ENCODE measurements at places on chromosomes 5 and 9.

- DNase-seq: no peak
Observed at GRCh38 chr9:133769511-133770075, 31.4 kb upstream of the SARDH start.

- DNase-seq: no peak
Observed at GRCh38 chr9:86645303-86645702, 291.1 kb upstream of the TUT7 start.

DNA sequence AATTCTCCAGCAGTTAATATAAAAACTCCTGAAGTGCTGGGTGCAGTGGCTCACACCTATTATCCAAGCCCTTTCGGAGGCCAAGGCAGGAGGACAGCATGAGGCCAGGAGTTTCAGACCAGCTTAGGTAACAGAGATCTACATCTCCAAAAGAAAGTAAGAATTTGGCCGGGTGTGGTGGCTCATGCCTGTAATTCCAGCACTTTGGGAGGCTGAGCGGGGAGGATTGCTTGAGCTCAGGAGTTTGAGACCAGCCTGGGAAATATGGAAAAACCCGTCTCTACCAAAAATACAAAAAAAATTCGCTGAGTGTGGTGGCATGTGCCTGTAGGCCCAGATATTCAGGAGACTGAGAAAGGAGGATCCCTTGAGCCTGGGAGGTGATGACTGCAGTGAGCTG is 6.7 kb upstream of the GPBP1 start:
- no peak for DNase-seq

GRCh38 chr9:38082446-38083287 is 13.6 kb upstream of the SHB start:
- no peak for DNase-seq

DNA sequence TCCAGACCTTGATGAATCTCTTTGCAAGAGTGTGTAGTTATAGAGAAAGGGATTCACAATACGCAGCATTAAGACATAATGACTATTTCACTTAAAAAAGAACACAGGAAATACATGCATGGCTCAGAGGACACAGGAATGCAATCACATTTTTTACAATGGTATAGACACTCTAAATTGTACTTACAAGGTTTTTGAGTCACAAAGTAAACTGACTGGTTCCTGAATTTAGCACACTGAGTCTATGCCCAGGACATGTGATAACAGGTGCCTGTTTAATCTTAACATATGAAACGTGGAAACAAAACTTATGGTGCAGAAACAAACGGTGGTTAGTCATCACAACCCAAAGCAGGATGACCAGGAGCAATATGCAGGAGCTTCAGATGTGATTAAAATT is 6.7 kb downstream of the EPB41L4A start:
- DNase-seq: no peak

DNA sequence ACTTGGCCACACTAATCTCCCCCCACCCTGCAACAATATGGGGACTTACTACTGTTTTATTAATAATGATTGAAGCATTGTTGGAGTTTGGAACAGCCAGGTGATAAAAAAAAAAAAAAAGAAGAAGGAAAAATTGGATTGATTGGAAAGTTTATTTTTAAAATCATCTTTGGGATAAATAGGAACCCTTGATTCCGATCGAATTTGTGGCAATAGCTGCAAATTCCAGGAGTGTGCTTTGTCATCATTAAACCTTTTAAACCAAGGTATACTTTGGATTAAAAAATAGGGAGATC is 907 bp upstream of the NR2F1 start:
- DNase-seq: no peak

GRCh38 chr5:56190497-56190896 is 42.6 kb downstream of the ANKRD55 start:
- DNase-seq: peak; percentile 79

DNA sequence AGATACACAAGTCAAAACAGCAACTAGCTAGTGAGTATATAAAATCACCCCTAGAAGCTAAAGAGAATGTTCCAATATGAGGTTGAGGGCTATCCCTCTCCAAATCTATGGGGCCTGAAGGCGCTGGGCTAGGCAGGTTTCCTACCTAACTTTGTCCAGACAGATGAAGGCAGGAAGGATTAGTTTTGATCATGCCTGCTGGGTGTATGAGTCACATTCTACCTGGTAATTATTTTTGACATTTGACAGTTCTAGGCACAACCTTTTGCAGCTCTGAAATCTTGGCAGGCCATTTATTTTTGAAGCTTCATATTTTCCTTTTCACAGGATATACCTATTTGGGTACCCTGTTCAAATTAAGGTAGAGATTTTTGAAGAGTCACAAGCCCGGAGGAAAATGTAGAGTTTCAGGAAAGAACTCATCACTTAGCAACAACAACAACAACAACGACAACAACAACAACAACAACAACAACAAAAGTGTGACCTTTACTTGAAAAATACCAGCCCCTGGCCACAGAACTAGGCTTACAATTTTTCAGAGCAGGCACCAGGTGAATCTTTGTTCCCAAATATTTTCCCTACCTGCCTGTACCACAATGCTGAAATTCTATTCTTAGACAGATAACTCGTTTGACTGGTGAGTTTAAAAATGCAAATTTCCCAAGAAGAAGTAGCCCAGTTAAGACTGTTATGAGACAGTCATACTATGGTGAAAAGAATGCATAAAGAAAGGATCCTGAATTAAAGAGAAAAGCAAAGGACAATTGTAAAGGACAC is 175.5 kb upstream of the TUT7 start:
- DNase-seq: no peak

GRCh38 chr9:85615792-85616191 is 126.0 kb downstream of the AGTPBP1 start:
- no peak for DNase-seq

DNA sequence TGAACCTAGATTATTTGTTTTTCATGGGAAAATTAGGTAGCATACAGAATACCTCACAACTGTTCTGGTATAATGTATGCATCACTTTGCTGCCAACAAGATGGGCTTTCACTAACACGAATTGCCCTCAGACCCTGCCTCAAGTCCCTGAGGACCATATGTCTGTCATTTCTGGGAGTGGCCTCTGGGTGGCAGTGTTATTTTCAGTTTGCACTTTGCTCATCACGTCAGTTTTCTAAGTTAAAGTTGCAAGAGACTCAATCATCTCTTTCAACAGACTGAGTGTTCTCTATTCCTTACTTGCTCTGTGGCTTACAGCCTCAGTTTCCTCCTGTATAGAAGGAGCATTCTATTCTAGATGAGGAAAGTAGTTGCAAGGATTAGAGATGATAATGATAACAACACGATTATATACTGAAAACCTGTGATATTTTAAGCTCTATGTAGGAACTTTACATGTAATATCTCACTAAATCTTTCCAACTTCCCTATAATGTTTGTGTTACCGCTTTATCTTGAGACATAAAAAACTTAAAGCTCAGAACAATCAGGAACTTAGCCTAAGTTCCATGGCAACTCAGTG is 55.7 kb downstream of the TSSK1B start:
- peak; percentile 67 for DNase-seq

DNA sequence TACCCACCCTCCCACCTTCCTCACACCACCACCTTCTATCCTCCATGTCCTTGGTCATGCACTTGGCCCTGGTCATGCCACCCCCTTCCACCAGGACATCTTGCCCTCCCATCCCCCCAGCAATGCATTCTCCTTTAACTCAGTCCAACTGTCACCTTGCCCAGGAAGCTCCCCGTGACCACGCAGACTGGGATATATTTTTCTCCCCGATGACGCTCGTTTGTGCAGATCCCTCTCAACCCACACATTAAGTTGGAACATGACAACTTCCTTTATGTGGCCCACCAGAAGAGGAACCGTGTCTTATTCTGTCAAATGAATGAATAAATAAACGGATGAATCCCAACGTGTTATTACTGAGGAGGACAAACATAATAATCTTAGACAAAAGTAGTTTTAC is 82.8 kb upstream of the TAS2R1 start:
- DNase-seq: no peak

- no peak for DNase-seq
Observed at GRCh38 chr5:80607832-80608231, 37.8 kb upstream of the ANKRD34B start.

- DNase-seq: no peak
Observed at GRCh38 chr9:137500666-137501397, 41.7 kb upstream of the NSMF start.

Measured in CD4-positive, alpha-beta T cell treated with Interleukin-17A for 4 hours (primary cell).